Left renal cortex interstitium (tissue), 4 donors: ENCODE measurements at places on chromosomes 2 and 18. TPM values are rescaled to one million over a fixed set of nuclear protein-coding genes. Genes with fewer than 3 reads are reported as not detected.

DNA sequence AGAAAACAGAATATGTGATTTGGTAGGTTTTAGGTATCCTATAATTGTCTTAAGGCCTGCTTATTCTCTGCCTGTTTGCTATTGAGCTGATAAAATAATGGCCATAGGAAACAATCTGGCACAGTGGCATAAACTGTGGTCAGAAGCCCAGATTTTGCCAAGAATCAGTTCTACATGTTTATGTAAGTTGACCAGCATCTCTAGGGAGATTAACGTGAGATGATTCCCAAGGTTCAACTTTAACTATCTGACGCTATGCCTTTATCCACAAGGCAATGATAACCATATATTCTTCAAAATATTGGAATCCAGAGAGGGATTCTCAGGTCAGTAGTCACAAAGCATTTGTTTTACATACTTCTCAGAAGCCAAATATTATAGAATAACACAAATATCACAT is 25.6 kb downstream of the AP1S3 start:
- DNase-seq: no peak

DNA sequence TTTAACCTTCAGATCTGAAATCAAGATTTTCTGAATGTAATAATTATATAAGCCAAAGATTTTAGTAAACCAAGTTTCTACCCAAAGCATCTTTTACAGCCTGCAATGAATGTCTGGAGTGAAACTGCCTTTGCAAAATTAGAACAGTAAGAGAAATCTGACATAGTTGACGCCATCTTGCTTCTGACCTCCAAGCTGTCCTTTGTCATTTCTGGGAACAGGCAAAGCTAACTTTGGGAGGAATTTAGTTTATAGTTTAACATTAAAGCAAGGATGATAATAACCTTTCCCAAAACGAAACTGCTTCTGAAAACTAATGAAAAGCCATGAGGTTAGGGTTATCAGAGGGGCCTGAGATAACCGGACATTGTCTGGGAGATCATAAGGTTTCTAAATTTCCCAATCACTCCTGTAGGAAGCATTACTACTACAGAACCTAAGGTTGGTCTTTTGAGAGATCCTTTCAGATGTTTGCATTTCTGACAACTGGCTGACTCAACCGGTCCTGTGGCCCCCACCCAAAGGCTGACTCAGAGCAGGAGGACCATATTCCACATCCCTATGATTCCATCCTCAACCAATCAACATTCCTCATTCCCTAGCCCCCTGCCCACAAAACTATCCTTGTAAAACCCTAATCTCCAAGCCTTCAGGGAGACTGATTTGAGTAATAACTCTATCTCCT is 124.5 kb downstream of the TMEM131 start:
- DNase-seq: no peak

DNA sequence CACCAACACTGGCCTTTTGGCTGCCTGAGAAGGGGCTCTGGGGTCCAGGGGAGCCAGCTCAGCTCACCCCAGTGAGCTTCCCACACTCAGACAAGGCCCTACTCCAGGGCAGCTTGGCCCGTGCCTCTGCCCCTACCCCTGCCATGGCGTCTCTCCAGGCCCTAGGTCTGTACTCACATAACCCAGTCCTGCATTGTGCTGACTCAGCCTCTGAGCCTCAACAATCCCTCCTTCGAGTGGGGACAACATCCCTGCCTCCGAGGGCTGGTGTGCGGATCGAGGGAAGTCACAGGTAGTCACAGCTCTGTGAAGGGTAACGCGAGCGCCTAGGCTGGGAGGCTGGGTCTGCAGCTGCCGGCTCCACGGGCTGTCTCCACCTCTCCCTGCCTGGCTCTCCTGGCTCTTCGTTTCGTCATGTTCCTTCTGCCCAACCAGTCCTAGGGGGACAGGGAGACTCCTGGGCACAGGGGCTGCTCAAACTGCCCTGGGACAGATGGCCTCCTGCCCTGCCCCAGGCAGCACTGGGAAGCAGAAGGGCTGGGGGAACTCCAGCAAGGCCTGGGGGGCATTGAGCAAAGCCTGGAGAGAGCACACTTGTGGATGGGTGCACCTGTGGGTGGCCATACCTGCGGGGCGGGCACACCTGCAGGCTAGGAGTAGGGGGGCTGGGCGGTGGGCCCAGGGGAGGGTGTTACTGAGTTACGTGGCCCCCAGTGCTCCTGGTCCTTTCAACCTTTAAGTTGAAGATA is 74.6 kb downstream of the RRM2 start:
- DNase-seq: no peak

DNA sequence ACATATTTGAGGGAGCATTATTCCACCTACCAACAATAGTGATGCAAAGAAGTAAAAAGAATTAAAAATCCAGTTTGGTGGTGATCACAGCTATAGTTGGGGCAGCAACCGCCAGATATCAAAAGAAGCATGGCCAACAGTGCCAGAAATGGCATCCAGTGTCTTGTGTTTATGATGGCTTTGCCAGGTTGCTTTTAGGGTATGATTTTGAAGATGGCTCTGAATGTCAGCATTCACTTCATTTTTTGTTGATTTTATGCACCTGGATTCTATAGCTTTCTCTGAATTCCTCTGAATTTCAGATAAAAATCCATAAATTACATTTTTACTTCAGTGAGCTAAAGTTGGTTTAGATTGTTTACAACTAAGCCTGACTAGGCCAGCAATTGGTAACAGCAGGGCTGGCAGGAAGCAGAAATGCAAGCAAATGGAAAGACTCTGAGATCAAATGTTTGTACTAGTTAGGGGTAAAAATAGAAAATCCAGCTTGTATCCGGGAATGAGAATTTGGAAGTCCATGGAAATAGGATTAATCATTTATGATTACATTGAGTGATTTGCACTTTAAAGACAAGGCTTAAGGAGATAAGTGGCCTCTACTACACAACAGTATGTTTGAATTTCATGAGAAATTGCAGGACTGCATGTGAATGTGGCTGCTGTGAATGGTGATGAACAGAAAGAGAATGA is 40.4 kb downstream of the COL3A1 start:
- no peak for DNase-seq

DNA sequence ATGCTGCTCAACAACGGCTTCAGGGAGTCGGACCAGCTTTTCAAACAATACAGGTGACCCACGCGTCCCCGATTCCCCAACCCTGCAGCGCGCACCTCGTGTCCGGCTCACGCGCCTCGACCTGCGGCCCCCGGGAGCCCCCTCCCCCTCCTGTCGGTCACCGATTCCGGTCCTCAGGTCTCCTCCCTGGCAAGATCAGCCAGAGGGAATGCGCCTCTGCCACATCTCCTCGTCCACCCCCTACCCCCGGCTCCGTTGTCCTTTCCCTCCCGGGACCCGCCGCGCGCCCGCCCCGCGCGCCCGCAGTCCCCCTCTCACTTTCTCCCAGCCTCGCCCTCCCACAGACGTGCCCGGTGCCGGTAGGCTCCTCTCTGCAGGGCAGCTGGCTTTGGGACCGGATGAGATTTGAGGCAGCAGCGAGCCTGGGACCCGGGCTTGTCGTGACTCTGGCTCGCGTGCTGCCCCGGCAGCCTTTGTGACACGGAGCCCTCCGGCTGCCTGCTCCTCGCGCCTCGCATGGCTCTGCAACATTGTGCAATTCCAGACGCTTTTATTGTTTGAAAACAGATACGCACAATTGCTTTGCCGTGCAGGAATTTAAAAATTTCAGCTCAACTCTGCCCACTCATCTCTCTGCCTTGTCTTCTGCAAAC is 558 bp downstream of the TTC39C start:
- DNase-seq: no peak

- no peak for DNase-seq
Observed at GRCh38 chr18:38539856-38540255, 974.3 kb upstream of the CELF4 start.

GRCh38 chr18:5895299-5895875 is at the start of gene TMEM200C:
Gene TMEM200C (minus strand): TSS chr18:5895522. CDS start chr18:5892063, 3,459 bp downstream.
- DNase-seq: no peak

GRCh38 chr2:102106133-102106556 is 36.4 kb upstream of the IL1R1 start:
- no peak for DNase-seq

GRCh38 chr2:57453945-57454344 is 592.7 kb upstream of the VRK2 start:
- no peak for DNase-seq

The SERPINB13 gene
- polyA plus RNA-seq: not detected
